CD4-positive, alpha-beta memory T cell (primary cell): ENCODE measurements at places on chromosomes 12 and 14. TPM values are rescaled to one million over a fixed set of nuclear protein-coding genes. Genes with fewer than 3 reads are reported as not detected.

Gene KCNC2
- total RNA-seq, result not detected

- DNase-seq, result no peak
Observed at GRCh38 chr12:67807814-67808213, 159.3 kb downstream of the DYRK2 start.

GRCh38 chr14:72314808-72315435 lies 382.7 kb downstream of the RGS6 start:
- DNase-seq, result no peak

GRCh38 chr14:23895480-23895879 lies 58.1 kb upstream of the DHRS4 start:
- no peak for DNase-seq

DNA sequence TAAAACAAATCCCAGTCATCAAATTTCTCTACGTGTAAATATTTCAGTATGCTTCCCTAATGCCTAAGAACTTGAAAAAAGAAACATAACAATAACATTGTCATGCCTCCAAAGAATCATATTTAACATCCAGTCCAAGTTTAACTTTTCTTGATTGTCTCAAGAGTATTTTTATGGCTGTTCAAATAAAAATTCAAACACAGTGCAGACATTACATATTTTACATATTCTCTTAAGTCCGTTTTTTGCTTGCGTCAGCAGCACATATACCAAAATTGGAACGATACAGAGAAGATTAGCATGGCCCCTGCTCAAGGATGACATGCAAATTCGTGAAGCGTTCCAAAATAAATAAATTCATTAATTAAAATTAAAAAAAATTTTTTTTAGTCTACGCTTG lies 23.3 kb upstream of the EEA1 start:
- no peak for DNase-seq

GRCh38 chr12:234019-234418 lies 20.1 kb upstream of the SLC6A12 start:
- DNase-seq, result no peak

DNA sequence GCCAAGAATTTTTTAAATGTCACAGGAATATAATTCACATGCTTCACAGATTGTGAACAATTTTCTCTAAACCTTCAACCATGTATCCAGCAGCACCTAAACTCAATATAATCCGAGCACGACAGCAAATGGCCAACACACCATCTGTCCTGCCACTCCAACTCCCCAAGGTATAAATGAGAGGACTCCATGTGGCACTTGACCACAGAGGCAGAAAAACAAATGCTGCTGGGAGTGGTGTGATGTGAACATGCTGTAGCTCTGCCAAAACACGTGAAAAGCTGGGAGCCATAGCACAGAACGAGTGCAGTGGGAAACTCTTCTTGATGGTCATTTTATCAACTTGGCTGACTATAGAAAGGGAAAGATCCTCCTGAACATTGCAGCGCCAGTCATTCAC lies 70.9 kb downstream of the LLPH start:
- no peak for DNase-seq
